HepG2 (cell line): ENCODE measurements at places on chromosomes 6 and 20. TPM values are rescaled to one million over a fixed set of nuclear protein-coding genes. Genes with fewer than 3 reads are reported as not detected.

The HLA-DRB1 gene
- 0.09 TPM in 1 of 2 replicates, not detected in the other for total RNA-seq

The IP6K3 gene
- 0.11 and 0.44 TPM in 2 replicates for total RNA-seq

The HSPA1L gene
- total RNA-seq: 0.55 and 0.94 TPM in 2 replicates

The EPHA7 gene
- total RNA-seq: not detected in 2 replicates

The TXNDC5 gene
- 376 and 578 TPM in 2 replicates for total RNA-seq

The RBPJL gene
- not detected in 2 replicates for total RNA-seq

The BPI gene
- total RNA-seq: not detected in 2 replicates

The FUT9 gene
- total RNA-seq: not detected in 2 replicates

The PNLDC1 gene
- total RNA-seq: not detected in 2 replicates

The CHRNA4 gene
- not detected in 2 replicates for total RNA-seq

The PABPC1L gene
- 6.4 and 30.8 TPM in 2 replicates for total RNA-seq

The GSTA2 gene
- total RNA-seq: 13.7 and 21.5 TPM in 2 replicates

The STMND1 gene
- total RNA-seq: not detected in 2 replicates

The GPLD1 gene
- 6.4 and 7.6 TPM in 2 replicates for total RNA-seq

The TREML4 gene
- not detected in 2 replicates for total RNA-seq

The SNAP91 gene
- total RNA-seq: not detected in 2 replicates

The KIAA1755 gene
- 0.04 and 0.07 TPM in 2 replicates for total RNA-seq

The BRD2 gene
- 71.5 and 143 TPM in 2 replicates for total RNA-seq

The SAPCD1 gene
- 0.56 and 2.5 TPM in 2 replicates for total RNA-seq

The ZSCAN31 gene
- total RNA-seq: 6.2 and 7.2 TPM in 2 replicates

The RUNX2 gene
- not detected in 2 replicates for total RNA-seq

The BEND6 gene
- total RNA-seq: 0.20 and 0.25 TPM in 2 replicates

The TMEM200A gene
- total RNA-seq: not detected in 2 replicates

The ULBP2 gene
- total RNA-seq: not detected in 2 replicates

The RPN2 gene
- 284 and 587 TPM in 2 replicates for total RNA-seq

The SUMO4 gene
- total RNA-seq: 0.38 and 1.2 TPM in 2 replicates

The IFNGR1 gene
- 48.9 and 82.8 TPM in 2 replicates for total RNA-seq

The C6orf15 gene
- total RNA-seq: not detected in 2 replicates

The SYNDIG1 gene
- total RNA-seq: not detected in 2 replicates

The DUSP15 gene
- 0.18 and 0.93 TPM in 2 replicates for total RNA-seq

The NRN1 gene
- not detected in 2 replicates for total RNA-seq

The LRRC1 gene
- total RNA-seq: 27.7 and 31.6 TPM in 2 replicates

The MLN gene
- total RNA-seq: not detected in 2 replicates

The SLC24A3 gene
- total RNA-seq: not detected in 2 replicates

The CARMIL1 gene
- 2.6 and 2.9 TPM in 2 replicates for total RNA-seq

The SGK1 gene
- 56.1 and 58.8 TPM in 2 replicates for total RNA-seq

The WFDC5 gene
- not detected in 2 replicates for total RNA-seq
